Fibroblast of skin of right quadriceps (primary cell): ENCODE measurements at places on chromosomes 16 and 17.

GRCh38 chr16:35102780-35103403 is 1643.5 kb downstream of the TP53TG3F start:
- no peak for DNase-seq

GRCh38 chr17:39604911-39605491 is 2.7 kb downstream of the NEUROD2 start:
- no peak for DNase-seq

- DNase-seq, result no peak
Measured at GRCh38 chr17:67071595-67071994, 27.2 kb downstream of the CACNG1 start.

- DNase-seq, result peak; percentile 97
Measured at GRCh38 chr17:77332981-77333685, 192.4 kb downstream of the SEC14L1 start.

DNA sequence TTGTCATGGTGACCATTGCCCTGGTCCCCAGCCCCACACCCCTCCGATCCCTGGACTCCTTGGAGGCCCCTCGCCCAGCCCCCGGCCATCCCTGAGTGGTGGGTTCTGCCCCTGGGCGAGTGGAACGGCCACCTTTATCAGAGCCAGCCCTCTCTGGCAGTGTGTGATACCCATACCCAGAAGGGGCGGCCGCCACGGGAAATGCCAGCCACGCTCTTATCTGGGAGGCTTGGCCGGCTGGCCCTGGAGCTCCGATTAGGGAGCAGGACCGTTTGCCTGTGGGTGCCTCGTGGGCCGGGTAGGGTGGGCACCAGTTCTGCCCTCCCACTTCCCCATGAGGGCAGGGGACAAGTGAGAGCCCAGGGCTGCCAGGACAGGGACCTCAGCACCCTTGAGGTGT is 58.3 kb upstream of the ZC3H18 start:
- DNase-seq, result no peak

GRCh38 chr17:42476411-42476810 is 17.7 kb downstream of the ATP6V0A1 start:
- no peak for DNase-seq
